ENCODE measurements at places on chromosomes 4 and X. TPM values are rescaled to one million over a fixed set of nuclear protein-coding genes. Genes with fewer than 3 reads are reported as not detected.

DNA sequence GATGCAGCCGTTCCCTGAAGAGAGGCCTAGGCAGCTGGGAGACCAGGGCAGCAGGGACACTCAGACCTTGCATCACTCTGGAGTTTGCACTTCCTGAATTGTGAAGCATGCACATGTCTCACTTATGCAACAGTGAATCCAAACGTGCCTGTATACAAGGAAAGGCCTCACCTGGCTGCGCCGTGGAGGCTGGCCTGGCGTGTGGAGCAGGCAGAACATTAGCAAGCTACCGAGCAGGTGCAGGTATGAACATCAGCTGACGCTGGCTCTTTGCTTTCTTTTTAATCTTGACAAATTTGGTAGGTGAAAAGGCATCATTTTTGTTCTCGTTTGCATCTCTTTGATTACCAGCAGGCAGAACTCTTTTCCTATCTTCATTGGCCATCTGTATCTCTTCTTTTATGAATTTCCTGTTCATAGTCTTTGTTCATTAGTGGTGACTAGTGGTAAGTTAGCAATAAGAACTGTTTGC is 37.1 kb upstream of the IRAK1 start:
- DNase-seq, result peak; percentile 47

PCSK1N gene
- total RNA-seq, result 39.0 TPM

DNA sequence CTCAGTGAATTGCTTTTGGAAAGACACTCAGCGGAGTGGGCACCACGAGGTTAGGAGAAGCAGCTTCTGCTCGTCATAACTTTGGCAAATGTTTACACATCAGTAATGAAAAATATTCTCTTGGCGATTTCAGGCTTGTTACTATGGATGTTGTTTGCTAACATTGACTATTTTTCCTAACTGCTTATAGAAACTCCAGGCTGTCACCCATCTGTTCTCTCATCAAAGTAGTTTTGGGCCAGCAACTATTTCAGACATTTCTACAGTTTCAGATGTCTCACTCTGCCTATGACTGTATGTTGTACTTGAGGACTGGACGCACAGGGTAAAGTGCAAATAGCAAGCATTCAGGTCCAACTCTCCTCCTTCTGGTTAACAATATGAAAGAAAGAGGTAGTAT is 346.7 kb downstream of the TRIML1 start:
- DNase-seq, result no peak

- DNase-seq, result no peak
Observed at GRCh38 chrX:13271511-13271910, 48.3 kb downstream of the ATXN3L start.

SSX2 gene
- not detected for total RNA-seq

DNA sequence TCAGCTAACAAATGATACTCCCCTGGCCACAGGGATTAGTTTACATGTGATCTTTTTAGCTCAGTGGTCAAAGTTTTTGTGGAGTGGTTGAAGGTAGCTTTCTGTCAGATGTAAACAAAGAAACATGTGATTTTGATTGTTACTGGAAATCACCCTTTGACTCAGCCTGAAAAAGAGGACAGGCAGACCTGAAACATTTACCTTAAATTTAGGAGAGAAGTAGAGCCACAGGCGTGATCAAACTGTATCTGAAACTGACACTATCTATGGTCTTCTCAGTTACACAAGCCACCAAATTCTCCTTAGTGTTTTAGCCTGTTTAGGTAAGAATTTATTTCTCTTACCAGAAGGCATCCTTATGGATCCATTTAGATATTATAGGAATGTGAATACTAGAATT is 136.7 kb downstream of the CBLL2 start:
- DNase-seq, result no peak

Measured in hepatocyte (in vitro differentiated cells).